ENCODE measurements at places on chromosomes 5 and 9.

GRCh38 chr5:107426209-107426608, 244.5 kb downstream of the EFNA5 start:
- DNase-seq, result no peak

GRCh38 chr9:6144947-6145346, 70.7 kb upstream of the IL33 start:
- DNase-seq, result no peak

DNA sequence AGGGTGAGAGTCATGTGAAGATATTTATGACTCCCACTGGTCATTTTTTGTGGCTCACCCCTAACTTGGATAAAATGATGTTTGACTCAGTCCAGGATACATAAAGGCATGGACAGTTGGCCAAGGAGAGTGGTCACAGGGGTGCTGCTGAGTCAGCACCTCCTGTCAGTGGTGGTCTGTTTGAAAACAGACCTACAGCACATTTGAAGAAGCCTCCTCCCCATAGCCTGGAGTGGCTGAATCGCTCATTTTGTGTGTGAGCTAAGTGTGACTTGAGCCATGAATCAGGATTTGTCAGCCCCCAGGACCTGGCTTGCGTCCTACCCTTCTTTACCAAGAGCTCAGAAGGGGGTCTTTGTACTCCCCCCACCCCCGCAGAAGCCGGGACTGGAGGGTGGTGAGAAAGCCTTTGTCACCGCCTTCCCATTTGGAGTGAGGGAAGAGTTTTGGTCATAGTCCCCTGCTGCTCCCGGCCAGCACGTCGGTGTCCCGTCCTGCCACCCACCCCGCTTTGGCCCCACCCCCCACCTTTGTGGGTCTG, 35.6 kb downstream of the TRIO start:
- peak; percentile 97 for DNase-seq

GRCh38 chr5:157059093-157059539, at the start of gene HAVCR1:
HAVCR1 (minus strand) TSS chr5:157059116; CDS start chr5:157057943, 1,173 bp downstream.
- DNase-seq, result no peak

GRCh38 chr9:99021512-99021911, 77.8 kb downstream of the COL15A1 start:
- DNase-seq, result no peak

Data from HCEC 1CT (cell line).